ENCODE measurements at places on chromosomes 2 and 18.

DNA sequence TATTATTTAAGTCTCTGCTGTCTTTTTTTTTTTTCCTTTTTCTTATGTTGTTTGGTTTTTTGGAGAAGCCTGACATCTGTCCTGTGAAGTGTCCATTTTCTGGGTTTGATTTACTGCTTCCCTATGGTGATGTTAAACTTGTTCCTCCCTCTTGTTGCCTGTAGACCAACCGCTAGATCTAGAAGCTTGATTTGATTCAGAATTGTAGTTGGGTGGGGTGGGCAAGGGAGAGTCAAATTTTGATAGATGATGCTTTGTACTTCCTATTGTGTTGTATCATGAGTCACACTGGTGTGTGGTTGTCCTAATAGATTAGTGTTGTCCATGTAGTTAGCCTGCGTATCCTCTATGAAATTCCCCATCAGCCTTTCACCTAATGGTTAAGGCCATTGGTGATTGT, 35.4 kb downstream of the CAB39 start:
- no peak for DNase-seq

DNA sequence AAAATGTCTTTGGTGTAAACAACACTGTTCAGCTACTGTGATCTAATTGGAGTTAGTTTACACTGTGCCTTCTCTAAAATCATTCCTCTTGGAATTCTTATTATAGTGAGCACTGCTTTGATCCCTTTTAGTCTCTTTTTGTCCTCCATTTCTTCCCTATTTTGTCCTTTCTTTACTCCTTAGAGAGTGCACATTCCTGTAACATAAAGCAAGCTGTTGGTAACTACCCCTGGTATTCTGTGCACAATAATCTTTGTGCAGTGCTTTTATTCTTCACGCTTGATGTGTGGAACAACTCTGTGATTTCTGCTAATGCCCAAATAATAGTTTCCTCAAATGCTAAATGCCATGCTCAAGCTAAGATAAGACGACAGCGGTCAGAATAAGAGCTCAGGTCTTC, 401.5 kb downstream of the DPP10 start:
- DNase-seq, result no peak

DNA sequence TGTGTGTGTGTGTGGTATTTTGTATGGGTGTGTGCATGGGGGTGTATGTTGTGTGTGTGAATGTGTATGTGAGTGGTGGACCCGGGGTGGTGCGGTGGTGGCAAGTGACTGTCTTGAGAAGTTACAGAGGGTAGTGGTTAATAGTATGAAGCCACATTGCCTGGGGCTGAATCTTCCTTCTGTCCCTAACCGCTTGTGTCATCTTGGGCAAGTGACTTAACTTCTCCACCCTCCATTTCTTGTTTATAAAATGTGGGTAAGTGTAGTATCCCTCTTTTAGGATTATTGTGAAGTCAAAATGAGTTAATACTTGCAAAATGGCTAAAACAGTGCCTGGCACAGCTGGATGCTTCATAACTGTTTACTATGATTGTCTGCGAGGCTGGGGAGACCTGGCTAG, 63.5 kb downstream of the MYCN start:
- DNase-seq, result no peak

DNA sequence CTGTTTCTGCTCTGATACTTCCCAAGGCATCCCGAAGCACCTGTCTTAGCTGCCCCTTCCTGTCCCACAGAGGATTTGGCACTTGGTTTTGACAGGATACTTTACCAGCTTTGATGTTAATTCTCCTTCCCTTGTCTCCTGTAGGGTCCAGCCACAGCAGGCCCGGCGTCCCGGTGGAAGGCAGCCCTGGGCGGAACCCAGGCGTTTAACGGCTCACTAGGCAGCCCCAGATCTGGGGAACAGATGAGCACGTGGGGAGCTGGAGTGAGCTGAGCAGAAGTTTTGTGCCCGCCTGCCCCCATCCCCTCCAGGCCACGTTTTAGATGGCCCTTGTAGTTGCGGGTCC, 11.4 kb downstream of the ANKRD23 start:
- DNase-seq, result no peak

DNA sequence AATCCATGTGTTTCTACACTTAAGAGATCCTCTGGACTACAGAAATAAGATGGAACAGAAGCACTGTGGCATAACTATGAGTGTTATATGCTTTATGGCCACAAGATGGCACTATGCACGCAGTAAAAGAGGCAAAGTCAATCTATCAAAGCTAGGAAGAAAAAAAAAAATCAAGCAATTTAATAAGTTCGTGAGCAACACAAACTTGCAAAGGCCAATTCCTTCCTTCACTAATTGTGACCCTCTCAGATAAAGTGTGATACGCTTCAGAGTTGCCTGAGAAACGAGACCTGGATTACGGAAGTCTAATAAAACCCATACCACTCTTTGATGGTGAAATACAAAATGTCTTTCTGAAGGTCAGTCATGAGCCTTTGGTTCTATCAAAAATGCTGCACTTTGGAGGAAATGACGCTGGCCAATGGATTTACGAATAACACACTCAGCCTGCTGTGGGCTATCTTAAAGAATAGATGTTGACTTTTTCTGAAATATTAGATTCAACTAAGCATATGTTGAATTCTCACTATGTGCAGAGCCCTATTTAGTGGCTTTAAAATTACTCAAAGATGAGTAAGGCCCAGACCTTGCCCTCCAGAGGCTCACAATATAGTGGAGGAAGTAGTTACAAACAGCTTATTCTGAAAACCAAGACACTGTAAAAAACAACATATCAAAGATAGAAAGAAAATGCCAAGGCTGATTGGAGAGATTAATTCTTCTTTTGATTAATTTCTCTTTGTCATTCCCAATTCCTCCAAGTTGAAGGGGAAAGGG, 35.5 kb upstream of the TTR start:
- DNase-seq, result no peak

DNA sequence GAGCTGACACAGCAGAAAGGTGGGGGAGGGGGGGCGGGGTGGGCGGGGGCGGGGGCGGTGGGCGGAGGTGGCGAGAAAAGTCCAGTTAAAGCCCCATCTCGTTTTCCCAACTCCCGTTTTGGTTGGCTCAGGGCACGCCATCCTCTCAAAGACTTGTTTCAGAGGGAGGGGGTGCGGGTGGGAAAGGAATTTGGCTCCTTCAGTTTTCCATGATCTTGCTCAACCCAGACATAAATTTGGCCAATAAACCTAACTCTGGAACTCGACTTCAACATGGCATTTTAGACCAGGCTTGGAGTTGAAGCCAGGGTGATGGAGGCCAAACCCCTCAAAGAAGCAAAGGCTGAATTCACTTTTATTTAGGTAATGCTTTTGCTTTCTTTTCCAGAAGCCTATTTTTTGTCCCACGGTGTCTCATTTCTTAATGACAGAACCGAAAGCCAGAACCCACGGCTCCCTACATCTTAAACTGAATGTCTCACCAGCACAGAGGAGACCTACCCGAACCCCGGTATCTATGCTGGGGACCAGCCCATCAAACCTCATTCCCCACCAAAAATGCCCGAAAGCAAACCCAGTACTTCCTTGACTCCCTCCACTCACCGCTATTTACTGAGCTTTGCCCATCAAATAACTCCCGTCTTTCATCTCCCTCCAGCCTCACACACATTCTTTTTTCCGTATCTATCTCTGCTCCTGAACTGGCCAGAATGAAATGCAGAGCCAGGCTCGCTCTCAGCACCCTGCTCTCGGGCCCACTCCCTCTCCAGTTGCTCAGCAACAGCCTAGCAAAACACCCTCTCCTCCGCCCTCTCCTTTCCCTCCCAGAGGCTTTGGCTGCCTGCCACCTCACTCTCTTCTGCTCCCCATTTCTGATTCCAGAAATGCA, 4.3 kb downstream of the IGFBP5 start:
- DNase-seq, result no peak

GRCh38 chr2:161580426-161580825, 43.8 kb upstream of the SLC4A10 start:
- DNase-seq, result no peak

DNA sequence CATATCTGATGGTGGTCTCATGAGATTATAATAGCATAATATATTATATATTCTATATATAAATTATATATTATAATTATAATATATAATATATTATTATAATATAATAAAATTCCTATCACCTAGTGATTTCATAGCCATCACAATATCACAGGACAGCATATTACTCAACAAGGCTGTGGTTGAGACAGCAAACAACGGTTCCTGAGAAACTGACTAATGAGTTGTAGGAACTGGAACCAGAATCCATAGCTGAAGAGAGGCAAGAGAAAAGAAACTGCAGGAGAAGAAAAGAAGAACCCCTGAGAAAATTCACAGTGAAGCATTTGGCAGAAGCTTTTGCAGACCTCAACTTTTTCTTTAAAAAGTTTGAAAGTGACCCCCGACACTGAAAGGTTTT, 84.0 kb downstream of the BCL2L11 start:
- no peak for DNase-seq

DNA sequence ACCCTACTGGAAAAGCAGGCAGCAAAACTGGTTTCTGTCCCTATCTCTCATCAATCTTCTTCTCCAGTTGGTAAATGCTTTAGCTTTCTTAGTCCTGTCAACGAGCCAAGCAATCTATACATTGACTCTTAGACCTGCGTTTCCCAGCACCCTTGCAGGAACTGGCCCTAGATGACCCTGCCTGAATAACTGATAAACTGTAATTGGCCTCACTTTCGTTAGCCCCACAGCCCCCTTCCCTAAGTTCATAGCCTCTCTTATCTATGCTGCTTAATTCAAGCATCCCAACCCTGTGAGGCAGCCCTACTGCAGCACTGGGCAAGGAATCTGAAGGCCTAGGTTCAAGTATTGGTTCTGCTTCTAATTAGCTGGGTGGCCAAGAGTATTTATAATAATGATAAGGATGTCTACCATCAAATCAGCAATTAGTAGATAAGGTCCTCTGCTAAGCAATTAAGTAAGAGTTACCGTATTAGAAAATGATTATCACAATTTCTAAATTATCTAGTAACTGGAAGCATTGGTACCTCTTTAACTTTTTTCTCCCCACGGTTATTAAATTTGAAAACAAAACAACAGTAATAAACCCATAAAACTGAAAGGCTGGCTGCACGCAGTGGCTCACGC, 86.4 kb upstream of the RMDN2 start:
- no peak for DNase-seq

DNA sequence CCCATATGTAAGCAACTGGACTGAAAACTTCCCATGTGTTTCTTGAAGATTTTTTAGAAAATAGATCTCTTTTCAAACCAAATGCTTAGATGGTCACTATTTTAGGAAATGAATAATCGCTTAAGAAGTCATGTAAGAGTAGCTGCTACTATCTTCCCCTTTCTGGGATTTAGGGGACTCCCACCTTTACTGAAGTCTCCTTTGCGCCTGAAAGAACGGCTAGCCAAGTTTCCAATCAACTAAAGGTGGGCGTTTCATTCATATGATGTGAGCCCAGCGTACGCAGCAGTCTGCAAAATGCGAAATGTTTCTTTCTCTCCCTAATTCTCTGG, 1.1 kb downstream of the DIPK1C start:
- DNase-seq, result no peak

GRCh38 chr18:63787673-63788072, 12.5 kb downstream of the SERPINB7 start:
- no peak for DNase-seq

- no peak for DNase-seq
Measured at GRCh38 chr2:241848761-241849615, 9.7 kb downstream of the PDCD1 start.

- no peak for DNase-seq
Measured at GRCh38 chr18:23137788-23138216, 2.5 kb downstream of the CABLES1 start.

DNA sequence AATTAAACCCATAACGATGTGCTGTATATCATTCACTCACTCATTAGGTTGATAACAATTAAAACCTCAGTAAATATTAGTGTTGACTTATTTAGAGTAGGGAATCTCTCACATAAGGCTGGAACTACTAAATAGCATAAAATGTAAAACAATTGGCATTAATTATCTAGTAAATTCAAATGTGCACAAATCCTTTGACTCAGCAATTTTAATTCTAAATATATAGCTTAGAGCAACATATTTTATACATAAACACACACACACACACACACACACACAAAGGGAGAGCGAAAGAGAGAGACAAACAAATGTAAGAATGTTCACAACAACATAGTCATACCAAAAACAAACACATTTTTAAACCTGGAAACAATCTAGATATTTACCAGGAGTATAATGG, 443.1 kb upstream of the KCNH7 start:
- DNase-seq, result no peak

- peak; percentile 46 for DNase-seq
Measured at GRCh38 chr2:64652231-64653108, 1.2 kb downstream of the SERTAD2 start.

- no peak for DNase-seq
Measured at GRCh38 chr2:19733951-19734425, 167.8 kb downstream of the TTC32 start.

DNA sequence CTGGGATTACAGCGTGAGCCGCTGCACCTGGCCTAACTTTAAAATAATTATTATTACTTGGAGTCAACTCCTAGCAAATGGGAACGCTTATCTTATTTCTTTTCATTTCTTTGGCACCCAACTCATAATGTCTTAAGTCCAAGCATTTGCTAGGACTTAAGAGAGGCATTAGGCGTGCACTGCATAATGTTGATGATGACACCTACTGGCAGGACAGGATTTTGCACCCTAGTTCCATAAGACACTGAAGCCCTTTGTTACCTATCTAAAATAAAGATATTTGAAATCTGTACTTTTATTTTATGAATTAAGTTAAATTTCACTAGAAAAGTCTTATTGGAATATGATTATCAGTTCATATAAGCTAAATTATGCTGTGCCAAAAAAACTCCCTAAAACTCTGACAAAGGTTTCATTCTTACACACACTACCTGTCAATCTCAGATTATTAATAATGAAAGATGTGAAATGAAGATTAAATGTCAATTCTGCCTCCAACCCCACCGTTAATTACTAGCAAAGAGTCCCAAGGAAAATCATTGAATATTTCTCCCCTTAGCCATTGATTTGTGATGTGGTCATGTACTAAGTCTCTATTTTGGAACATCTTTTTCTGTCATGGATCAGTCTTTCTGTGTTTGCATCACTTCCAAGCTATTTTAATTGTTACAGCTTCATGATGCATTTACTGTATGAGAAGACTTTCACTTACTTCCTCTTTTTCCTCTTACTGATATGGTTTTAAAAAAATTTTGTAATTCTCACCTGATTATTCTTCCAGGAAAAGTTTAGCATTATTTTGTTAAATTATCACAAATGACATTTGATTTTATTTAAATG, 12.7 kb upstream of the CDH2 start:
- DNase-seq, result no peak

DNA sequence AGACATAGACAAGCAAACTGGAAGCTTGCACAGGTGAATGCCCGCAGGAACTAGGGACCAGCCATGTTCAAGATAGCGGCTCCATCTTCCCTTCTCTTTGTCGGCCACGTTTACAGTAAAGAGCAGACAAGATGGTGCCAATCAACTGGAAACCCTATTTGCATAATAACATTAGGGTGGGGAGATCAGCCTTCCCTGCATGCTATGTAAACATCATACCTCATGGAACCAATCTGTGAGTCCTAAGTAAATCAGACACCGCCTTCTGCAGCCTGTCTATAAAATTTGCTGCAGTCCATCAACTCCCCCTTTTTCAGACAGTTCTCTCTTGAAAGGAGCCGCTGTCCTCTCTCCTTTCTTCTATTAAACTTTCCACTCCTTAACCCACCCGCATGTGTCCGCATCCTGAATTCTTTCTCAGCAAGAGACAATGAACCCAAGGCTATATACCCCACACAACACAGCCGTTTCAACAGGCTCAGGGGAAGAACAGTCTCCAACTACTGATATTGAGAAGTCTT, 384.4 kb downstream of the EIPR1 start:
- no peak for DNase-seq
